Cardiac muscle cell (in vitro differentiated cells and primary cell): ENCODE measurements at places on chromosomes 3 and 15.

- no peak for DNase-seq
Observed at GRCh38 chr3:177802151-177802900, 605.0 kb upstream of the TBL1XR1 start.

DNA sequence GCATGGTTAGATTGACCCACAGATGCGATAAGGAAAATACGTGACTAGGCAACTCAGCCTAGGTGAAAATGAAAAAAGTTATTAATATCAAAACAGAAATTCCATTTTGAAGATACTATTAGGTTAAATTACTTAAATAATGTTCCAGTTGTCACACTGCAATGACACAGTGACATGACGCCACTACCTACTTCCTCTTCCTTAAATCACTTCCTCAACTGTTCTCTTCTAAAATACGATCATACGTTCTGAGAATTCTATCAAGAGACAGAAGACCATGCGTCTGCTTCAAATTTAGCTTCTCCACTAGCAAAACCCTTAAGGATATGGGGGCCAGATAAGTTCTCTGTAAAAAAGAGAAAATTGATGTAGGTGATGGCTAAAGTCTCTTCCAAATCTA lies 18.2 kb downstream of the CMTM6 start:
- no peak for DNase-seq

DNA sequence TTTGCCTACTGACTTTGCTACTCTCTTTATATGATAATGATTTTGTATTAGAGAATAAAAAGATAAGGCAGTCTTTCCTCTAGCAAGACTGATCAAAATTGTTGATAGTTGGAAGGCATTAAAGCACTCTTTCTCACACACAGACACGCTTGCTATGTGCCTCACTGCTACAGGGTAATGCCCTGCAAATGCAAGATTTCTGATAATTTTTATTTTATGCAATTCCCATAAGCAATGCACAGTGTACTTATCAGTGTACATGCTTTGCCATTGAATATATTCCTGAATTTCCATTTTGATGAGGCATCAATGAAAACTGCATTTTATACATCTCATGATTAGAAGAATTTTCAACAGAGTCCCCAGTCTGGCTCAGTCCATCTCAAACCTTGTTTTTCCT lies 263.2 kb downstream of the CHST2 start:
- DNase-seq, result no peak

- no peak for DNase-seq
Observed at GRCh38 chr3:10716964-10717363, 99.1 kb upstream of the SLC6A11 start.

- no peak for DNase-seq
Observed at GRCh38 chr3:55624238-55624637, 137.1 kb upstream of the WNT5A start.

DNA sequence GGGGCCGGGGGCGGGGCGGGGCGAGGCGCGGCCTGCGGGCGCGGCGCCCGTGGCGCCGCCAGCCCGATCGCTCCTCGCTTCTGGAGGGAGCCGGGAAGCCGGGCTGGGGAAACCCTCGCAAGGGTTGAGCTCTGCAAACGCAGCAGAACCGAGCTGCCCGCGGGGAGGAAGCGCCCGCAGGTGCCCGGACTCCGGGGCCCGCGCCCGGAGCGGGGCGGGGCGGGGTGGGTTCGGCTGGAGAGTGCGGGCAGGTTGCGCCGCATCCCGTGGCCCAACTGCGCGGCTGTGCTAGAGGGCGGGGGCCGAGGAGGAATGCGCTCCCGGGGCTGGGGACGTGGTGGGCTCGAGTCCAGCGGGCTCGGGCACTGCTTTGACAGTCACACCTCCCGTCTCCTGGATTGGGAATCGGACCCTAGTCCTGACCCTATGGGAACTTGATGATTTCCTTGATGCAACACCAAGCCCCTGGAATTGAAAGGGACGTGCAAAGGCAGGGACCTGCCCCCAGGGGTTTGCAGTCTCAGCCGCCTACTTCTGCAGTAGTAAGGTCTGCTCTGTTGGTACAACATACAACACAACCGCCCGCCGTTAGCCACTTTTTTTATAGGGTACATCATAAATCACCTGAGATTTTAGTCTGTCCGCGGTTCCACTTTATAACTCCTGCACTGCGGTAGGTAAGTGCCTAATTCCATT lies 34.3 kb downstream of the ZBTB38 start:
- DNase-seq, result peak; percentile 79

DNA sequence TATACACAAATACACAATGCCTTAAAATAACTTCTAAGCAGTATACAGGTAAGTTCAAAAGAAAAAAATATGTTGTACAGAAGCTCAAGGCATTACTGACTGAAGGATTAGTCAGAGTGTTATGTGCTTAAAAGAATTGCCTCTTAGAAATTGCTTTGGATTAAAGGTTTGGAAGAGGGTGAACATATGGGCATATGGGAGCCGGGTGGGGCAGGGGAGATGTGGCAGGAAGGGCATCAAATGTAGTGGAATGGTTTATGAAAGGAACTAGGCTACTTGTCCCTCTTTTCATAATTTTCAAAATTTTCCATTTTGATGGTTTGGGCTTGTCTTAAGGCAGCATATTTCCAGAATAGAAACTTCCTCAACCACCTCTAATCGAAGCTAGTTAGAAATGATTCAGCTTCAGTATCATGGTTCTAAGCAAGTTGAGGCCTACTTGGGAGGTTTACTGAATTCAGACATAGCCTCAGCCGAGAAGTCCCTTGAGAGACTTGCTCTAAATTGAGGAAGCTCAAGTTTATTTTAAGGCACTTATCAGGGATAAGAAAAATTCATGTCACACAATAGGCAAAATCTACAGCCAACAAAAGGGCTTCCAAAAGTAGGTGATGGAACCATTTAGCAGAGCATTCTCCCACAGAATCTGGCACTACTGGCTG lies 10.1 kb upstream of the GOLGB1 start:
- no peak for DNase-seq

- DNase-seq, result no peak
Observed at GRCh38 chr3:111750278-111750884, 108.7 kb upstream of the PHLDB2 start.

DNA sequence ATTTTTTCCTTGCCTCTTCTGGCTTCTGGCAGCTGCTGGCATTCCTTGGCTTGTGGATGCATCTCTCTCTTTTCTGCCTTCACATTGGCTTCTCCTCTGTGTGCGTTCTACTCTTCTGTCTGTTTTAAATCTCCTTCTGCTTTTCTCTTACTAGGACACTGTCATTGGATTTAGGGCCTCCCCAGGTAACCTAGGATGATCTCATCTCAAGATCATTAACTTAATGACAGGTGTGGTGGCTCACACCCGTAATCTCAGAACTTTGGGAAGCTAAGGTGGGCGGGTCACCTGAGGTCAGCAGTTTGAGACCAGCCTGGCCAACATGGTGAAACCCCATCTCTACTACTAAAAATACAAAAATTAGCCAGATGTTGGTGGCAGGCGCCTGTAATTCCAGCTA lies 40.9 kb upstream of the ULK4 start:
- DNase-seq, result no peak

- DNase-seq, result no peak
Observed at GRCh38 chr3:23952646-23953045, 7.6 kb downstream of the NR1D2 start.

- no peak for DNase-seq
Observed at GRCh38 chr3:195446359-195446758, 3.5 kb upstream of the ACAP2 start.

GRCh38 chr15:62975515-62975914 lies 67.0 kb upstream of the TPM1 start:
- DNase-seq, result no peak

DNA sequence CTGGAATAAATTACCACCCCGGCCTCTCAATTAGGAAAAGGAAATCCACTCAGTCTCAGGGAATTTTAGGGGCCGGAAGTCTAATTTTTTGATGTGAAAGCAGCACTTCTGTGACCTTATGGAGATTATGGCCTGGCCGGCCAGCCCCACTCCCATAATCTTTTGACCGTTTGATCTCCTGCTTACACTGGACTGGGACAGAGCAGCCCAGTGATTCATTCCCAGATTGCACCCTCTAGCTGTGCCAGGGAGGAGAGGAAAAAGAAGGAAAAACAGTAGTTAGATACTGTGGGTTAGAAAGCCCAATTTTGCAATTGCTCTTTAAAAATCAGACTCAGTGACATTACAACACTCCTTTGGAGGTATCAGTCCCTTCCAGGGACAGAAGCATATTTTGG lies 32.4 kb downstream of the GJD2 start:
- peak; percentile 36 for DNase-seq

DNA sequence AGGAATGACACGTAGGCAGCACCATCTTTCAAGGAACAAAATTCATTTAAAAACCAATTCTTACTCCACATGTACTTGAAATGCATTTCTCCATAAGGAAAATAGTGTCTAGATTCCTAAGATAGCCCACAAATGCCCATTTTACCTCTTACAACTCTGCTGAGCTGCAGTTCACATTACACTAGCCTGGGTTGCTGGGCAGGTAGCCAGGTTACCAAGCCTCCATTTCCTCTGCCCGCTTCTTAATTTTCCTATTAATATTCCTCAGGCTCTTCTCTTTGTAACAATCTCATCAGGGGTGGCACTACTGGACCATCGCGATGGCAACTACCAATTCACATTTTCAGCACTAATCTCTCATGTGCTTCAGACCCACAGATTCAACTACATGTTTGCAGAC lies 10.8 kb downstream of the ATP13A3 start:
- no peak for DNase-seq

DNA sequence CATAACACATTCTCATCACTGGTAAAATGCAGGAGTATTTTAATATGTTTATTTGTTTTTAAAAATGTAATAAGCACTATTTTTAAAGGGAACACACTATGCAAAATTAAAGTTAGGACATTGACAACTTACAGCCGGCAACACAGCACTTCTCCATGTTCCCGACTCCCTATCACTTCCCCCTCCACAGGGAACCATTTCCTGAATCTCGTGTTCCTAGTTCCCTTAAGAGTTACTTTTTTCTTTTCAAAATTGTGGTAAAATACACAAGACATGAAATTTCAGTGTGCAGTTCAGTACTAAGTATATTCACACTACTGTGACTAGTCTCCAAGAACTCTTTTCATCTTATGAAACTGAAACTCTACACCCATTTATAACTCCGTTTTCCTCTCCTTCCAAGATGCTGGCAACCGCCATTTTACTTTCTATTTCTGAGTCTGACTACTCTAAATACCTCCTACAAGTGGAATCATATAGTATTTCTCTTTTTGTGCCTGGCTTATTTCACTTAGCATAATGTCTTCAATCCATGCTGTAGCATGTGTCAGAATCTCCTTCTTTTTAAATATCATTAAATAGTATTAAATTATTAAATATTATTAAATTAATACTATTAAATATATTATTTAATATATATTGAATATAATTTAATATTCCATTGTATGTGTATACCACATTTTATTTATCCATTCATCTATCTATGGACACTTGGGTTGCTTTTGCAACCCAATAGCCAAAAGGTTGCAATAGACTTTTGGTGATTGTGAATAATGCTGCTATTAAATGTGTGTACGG lies 25.9 kb upstream of the UBE2Q2 start:
- peak; percentile 47 for DNase-seq

GRCh38 chr15:72116731-72117485 lies 1.0 kb downstream of the MYO9A start:
- DNase-seq, result peak; percentile 16

GRCh38 chr3:100893108-100893507 lies 100.1 kb downstream of the ABI3BP start:
- peak; percentile 27 for DNase-seq

DNA sequence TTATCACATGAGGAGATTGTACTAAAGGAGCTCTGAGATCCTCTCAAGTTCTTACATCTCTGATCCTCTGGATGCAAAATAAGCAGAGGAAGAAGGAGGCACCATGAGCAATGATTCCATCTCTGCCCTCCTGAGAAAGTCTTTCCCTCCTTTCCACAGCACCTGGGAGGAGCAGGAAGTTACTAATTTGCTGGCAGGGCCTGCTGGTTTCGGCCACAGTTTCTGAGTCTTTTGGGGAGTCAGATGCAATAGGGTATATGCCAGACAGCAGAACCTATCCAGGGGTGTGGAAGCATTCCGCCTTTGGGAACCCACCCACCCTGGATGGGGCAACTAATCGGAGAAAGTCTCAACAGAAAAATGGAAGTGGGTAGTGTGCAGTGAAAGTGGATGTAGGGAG lies 38.5 kb upstream of the SPTSSB start:
- no peak for DNase-seq

GRCh38 chr3:179168918-179169317 lies 20.8 kb downstream of the PIK3CA start:
- no peak for DNase-seq

GRCh38 chr3:42772670-42773408 lies at the start of gene CCDC13:
TSS of gene CCDC13 (minus strand) at chr3:42773253. CDS start at chr3:42758345, 14,908 bp downstream.
- peak; percentile 96 for DNase-seq

DNA sequence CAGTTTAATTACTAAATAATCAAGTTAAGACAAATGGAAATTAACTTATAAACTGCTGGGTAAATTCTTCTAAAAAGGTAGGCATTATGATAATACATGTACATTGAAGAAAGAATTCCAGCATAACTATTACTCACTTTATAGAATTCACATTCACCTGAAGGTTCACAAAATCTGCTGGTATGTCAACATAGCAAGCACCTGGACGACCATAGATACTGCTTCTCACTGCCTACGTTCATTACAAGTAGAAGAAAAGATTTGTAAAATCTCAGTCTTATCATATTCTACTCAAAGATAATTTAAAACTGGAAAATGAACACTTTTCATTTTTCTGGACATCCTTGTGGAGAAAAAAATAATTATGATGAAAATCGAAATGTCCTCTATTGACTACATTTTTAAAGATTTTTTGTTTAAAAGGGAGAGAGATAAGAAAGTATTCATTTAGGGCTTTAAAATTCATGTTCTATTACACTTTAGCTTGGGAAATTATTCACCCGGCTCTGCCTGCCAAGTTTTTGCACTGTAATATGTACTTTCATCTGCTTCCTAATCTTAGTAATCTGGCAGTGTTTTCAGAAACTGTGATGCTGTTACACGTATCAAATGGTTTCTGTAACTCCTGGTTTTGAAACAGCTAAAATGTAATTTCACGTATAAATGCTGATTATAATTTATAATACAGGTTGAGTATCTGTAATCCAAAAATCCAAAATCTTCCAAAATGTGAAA lies 16.1 kb downstream of the HACL1 start:
- DNase-seq, result no peak

GRCh38 chr15:32060706-32061105 lies 30.4 kb downstream of the CHRNA7 start:
- no peak for DNase-seq

- DNase-seq, result no peak
Observed at GRCh38 chr3:179179979-179180759, 32.0 kb downstream of the PIK3CA start.

DNA sequence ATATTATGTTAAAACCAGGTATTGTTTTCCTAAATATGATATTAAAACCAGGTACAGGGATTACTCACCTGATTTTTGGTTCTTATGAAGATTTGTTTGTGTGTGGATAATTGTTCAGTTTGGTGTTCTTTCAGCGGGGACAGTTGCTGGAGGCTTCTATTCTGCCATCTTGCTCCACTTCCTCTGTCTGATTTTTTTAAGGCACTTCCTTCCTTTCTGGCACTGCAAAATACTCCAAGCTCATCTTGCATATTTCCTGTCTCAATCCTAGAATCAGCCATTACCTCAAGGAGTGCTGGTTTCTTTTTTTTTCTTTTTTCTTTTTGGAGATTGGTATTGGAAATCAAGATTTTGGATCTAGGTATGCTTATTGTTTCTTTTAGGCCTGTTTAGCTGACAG lies 229.9 kb downstream of the SV2B start:
- no peak for DNase-seq
